ENCODE measurements at places on chromosomes 1 and 21.
A peak's percentile ranks its signal among the peaks of the same experiment; 100 is the strongest.

DNA sequence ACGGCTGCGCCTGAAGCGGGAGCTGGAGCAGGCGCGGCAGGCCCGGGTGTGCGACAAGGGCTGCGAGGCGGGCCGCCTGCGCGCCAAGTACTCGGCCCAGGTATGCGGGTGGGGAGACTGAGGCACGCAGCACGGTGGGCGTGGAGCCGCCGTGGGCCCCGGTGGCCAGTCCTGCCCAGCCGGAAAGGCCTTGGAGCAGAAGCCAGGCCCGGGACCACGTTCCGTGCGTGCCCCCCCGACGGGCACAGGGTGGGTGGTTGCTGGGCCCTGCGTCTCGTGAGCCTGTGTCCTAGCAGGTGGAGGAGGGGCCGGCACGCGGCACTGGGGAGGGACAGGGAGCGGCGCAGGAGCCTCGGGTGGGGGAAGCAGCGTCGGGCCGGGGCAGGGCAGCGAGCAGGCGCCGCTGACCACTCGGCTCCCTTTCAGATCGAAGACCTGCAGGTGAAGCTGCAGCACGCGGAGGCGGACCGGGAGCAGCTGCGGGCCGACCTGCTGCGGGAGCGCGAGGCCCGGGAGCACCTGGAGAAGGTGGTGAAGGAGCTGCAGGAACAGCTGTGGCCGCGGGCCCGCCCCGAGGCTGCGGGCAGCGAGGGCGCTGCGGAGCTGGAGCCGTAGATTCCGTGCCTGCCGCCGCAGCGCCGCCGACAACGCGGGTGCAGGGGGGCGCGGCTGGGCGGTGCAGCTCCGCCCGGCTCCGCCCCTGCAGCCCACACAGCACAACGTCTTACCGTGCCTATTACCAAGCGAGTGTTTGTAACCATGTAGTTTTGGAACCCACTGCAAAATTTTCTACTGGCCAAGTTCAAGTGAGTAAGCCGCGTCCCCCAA is 78.2 kb downstream of the SKI start:
- DNase-seq, result no peak

DNA sequence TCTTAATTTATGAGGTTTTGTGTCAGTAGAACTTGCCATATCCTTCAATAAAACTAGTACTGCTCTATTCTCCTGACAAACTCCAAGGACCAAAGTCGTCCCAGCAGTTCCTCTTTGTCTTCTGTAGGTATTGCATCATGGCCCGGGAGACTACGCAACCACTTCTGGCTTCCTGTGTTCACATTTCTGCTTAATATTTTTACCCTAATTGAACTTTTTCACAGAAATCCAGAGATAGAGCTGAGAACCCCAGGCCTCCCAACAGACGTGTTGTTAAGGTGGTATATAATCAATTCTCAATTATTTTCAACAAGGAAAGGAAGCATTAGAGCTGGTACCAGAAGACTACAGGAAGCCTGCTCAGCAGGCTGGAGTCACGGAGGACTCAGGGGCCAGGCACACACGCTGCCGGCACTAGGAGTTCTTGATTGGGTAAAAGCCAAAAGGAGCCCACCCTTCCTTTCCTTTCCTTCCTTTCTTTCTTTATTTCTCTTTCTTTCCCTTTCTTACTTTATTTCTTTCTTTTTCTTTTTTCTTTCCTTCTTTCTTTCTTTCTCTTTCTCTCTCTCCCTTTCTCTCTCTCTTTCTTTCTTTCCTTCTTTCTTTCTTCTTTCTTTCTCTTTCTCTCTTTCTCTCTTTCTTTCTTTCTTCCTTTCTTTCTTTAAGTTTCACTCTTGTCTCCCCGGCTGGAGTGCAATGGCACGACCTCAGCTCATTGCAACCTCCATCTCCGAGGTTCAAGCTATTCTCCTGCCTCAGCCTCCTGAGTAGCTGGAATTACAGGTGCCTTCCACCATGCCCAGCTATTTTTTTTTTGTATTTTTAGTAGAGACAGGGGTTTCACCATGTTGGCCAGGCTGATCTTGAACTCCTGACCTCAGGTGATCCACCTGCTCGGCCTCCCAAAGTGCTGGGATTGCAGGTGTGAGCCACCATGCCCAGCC is 173.7 kb downstream of the ZBTB18 start:
- DNase-seq, result no peak

GRCh38 chr1:82152356-82153271 is 351.9 kb downstream of the ADGRL2 start:
- no peak for DNase-seq

- DNase-seq, result no peak
These were observed 106.5 kb upstream of the ACTL8 start for GRCh38 chr1:17648457-17649145.

GRCh38 chr1:89276690-89277089 is 4.0 kb upstream of the GBP5 start:
- DNase-seq, result no peak

- no peak for DNase-seq
These were observed 5.8 kb downstream of the LINGO4 start for GRCh38 chr1:151799179-151800022.

- no peak for DNase-seq
These were observed 426.8 kb upstream of the ADAMTS5 start for GRCh38 chr21:27393726-27394125.

GRCh38 chr1:50333595-50333974 is 89.7 kb downstream of the DMRTA2 start:
- no peak for DNase-seq

DNA sequence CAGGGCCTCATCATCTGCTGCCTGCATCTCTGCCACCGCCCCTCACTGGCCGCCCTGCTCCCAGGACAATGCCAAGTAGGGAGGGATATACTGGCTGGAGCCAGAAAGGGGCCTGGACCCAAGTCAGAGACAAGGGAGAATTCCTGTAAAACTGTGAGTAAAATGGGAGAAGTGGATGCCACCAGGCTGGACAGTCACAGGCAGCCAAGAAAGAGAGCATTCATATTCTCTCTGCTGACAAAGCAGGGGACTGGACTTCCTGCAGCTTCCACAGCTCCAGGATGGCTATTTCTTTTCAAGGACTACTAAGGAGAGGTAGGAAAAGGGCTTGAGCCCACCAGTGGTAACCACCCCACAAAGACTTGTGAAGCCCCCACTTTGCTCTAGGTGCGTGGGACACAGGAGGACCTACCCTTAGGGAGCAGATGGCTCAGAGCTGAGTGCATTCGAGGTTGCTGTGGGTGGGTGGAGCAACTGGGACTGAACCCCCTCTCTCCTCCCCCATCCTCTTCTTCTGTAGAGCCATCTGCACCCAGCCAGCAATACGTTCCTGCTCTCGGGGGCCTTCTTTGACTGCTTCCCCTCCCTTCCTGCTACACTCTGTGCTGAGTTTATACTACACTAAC is 57.5 kb downstream of the GLIS1 start:
- no peak for DNase-seq

- no peak for DNase-seq
These were observed 40.0 kb downstream of the FCRL5 start for GRCh38 chr1:157512036-157512969.

- DNase-seq, result no peak
These were observed 120.6 kb downstream of the CASZ1 start for GRCh38 chr1:10675813-10676212.

DNA sequence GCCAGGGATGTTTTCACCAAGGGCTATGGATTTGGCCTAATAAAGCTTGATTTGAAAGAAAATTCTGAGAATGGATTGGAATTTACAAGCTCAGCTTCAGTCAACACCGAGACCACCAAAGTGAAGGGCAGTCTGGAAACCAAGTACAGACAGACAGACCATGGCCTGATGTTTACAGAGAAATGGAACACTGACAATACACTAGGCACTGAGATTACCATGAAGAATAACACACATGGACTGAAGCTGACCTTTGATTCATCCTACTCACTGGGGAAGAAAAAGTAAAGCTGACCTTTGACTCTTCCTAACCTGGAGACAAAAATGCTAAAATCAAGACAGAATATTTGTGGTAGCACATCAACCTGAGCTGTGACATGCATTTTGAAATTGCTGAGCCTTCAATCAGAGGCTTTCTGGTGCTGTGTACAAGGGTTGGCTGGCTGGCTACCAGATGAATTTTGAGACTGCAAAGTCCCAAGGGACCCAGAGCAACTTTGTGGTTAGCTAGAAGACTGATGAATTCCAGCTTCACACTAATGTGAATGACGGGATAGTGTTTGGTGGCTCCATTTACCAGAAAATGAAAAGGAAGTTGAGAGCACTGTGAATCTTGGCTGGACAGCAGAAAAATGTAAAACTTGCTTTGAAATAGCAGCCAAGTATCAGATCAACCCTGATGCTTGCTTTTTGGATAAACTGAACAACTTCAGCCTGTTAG is 190.4 kb upstream of the KCTD3 start:
- no peak for DNase-seq

GRCh38 chr1:222641269-222641948 is 23.5 kb downstream of the MIA3 start:
- DNase-seq, result no peak

GRCh38 chr21:42073145-42074099 is 2.3 kb downstream of the UMODL1 start:
- no peak for DNase-seq

- no peak for DNase-seq
These were observed 34.0 kb upstream of the MAGOH start for GRCh38 chr1:53272349-53272748.

GRCh38 chr21:44445145-44445812 is 10.0 kb upstream of the LRRC3 start:
- DNase-seq, result no peak

DNA sequence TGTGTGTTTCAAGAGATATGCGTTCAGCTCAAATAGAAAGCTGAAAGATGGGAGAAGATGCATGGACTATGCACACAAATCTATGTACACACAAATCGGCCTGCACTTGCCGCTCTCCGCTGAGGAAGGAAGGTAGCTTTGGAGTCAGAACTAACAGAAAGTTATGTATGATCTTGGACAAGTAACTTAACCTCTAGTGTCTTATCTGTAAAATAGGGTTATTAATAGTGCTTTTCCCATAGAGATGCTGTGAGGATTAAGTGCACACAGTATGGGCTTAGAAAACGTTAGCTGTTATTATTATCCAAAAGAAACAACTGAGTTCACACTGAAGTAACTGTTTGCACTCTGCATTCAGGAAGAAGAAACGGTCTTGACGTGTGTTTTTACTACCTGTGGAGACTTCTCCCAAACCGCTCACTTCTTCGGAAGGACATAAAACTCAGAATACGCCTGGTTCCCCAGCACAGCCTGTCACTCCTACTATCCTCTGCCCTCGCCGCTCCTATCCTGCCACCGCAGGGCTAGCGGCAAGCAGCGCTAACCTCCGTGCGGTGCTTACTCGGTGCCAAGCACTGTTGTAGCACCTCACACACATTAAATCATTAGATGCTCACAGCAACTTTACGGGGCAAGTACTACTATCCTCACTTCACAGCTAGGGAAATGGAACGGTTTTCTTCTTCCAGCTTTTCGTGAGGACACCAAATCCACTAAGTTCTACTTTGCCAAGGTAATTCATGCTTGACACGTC is 1.3 kb downstream of the TGFBR3 start:
- DNase-seq, result no peak

- DNase-seq, result no peak
These were observed 114.8 kb downstream of the DNAH14 start for GRCh38 chr1:225044258-225044657.

DNA sequence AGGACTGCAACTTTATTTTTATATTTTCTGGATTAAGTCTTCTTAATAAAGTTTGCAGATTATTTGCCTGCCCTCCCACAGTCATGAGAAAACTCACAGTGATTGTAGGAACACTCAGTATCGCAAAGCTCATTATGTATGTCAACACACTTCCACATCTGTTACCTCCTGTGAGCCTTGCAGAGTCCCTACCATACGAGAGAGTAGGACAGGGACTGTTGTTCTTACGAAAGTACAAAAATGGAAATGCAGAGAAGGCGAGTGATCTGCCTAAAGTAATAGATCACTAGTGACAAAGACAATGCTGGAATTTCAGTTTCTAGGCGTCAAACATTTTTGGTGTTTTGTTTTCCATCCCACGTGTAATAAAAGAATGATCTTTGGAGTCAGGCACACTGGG is 131.7 kb downstream of the SYT2 start:
- DNase-seq, result no peak

DNA sequence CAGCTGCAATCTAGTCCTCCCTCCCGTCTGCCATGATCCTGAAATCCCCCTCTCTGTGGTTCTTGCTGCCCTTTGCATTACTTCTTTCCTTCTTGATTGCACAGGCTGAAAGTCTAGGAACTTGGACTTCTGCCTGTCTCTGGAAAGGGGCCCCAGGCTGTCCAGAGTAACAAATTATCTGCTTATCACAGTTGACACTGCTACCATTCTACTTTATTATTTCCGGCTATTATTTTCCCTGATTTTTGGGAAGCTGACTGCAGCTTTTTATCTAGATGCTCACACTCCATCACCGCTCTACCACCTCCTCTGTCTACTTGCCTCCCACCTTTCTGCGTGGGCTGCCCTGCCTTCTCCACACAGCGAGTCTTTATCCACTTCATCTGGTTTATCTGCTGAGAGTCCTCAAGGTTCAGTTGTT is 202.1 kb upstream of the PLXNA2 start:
- DNase-seq, result no peak

GRCh38 chr1:27057389-27057788 is 44.7 kb upstream of the TENT5B start:
- no peak for DNase-seq

- no peak for DNase-seq
These were observed 542 bp downstream of the GAS5 start for GRCh38 chr1:173867141-173867752.

GRCh38 chr1:205456868-205457745 is 1.3 kb upstream of the BLACAT1 start:
- no peak for DNase-seq

- no peak for DNase-seq
These were observed 1488.4 kb downstream of the MRPL39 start for GRCh38 chr21:24118738-24119459.

- peak; percentile 68 for DNase-seq
These were observed at the start of gene GPR3 for GRCh38 chr1:27392096-27392777. TSS of gene GPR3 (plus strand) at chr1:27392622. CDS start at chr1:27393799, 1,177 bp downstream.

GRCh38 chr1:150162582-150162861 is 12.8 kb downstream of the PLEKHO1 start:
- no peak for DNase-seq

- DNase-seq, result no peak
These were observed 13.3 kb downstream of the MAPKAPK2 start for GRCh38 chr1:206698011-206698410.
